CD4-positive, alpha-beta T cell treated with Interleukin-21 for 1 hour (primary cell): ENCODE measurements at places on chromosomes 12 and 14.
A peak's percentile ranks its signal among the peaks of the same experiment; 100 is the strongest.

- no peak for DNase-seq
Measured at GRCh38 chr12:106039242-106039641, 99.5 kb downstream of the NUAK1 start.

DNA sequence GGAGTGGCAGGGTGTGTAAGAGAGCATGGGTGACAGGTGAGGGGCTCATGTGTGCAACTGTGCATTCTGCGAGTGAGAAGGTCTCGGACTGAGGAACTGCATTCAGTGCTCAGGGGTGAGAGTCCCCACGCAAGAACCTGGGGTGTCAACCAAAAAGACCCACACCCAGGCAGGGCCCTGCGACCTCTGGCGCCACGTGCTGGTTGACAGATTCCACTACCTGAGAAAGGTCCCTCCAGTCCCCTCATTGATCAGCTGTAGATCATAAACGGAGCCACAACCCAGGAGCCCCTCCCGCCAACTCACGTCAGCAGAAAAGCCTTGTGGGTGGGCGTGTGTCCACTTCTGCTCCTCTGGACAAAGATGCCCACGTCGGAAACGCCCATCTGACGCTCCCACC, 98.7 kb downstream of the ASCL4 start:
- DNase-seq, result no peak

DNA sequence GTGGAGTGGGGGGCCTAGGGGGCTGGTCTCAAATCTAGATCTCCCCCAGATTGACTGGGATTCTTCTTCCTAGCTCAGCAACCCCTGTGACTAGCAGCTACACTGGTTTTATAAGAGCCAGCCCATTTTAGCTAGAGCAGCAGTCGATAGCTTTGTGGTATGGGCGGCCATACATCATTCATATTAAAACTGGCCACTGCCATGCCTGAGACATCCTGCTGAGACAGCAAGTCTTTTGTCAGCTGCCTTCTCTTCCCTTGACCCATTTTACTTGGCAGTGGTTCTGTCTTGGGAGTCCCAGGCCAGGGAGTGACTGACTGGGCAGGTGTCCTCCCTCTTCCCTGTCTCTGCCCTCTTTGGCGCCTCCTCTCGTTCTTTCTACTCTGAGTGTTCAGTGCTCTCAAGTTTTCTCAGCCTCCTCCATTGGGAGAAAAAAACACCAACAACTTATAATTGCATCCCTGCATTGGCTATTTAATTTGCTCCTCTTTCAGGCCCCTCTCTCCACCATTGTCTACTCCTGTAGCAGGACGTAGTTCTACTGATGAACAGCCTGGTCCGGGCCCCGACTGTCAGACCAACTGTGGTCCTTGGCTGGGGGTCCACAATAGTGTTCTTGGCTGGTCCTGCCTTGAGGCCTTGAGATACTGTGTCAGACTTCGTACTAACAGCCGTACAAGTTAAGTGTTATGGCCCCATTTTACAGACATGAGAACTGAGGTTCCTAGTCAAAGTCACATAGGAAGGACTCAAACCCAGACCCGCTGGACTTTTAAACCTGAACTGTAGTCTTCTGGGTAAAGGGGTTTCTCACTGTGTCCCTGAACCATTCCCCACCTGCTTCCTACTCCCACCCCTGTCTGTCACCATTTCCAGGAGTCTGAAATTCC, 18.3 kb upstream of the JDP2 start:
- no peak for DNase-seq

DNA sequence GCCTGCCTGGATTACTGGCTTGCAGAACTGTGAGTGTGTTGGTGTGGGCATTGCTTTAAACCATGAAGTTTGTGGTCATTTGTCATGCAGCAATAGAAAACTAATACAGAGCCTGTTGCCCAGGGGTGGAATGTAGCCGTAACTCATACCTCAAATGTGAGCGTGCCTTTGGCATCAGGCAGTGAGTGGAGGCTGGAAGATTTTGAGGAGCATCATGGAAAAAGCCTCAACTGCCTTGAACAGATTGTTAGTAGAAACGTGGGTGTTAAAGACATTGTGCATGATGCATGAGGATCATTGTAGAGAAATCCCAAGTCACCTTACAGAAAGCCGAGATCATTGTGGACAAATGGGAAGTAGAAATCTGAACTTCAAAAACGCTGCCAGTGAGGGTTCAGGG, 580.5 kb downstream of the AACS start:
- no peak for DNase-seq

DNA sequence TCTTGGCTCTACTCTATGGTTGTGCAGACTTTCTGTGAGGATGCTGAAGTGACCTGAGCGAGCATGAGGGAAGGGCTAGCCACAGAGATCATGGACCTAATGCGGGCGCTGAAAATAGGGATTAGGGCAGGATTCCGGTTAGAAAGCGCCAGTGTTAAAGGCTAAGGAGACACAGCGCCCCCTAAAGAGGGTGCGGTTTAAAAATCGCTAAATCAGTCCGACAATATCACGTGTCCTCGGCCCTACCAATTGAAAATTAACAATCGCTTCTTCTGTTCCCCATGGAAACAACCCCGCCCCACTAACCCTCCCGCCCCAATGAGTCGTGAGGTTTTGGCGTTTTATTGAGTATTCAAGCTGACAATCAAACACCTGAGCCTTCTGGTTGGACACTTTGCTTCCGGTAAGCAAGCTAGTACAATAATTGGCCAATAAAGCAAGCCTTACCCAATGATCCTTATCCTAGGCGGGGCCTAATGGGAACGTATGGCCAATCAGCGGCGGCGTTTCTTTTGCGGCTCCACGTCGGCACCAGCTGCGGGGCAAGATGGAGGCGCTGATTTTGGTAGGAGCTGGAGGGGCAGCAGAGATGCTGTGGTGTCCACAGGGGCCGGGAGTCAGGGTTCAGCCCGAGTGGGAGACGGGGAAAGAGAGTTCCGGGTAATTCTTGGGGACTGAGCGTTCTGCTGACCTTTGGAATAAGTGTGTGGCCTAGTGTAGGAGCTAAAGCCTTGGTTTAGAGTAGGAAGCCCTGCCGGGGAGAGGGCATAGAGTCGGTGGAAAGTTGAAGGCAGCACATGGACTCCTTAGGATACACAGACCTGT, at the start of gene COPZ1:
Gene COPZ1, plus strand, starts transcription at position 515 of the 825 bp plus-strand sequence. Its CDS starts 33 bp downstream, at position 548.
- peak; percentile 99 for DNase-seq

DNA sequence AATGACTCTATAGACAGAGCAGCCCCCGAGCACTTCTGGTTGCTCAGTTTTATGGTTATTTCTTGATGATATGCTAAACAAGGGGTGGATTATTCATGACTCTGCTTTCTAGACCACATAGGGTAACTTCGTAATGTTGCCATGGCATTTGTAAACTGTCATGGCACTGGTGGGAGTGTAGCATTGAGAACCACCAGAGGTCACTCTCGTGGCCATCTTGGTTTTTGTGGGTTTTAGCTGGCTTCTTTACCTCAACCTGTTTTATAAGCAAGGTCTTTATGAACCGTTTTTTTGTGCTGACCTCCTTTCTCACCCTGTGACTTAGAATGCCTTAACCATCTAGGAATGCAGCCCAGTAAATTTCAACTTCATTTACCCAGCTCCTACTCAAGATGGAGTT, 1036.2 kb upstream of the FLRT2 start:
- DNase-seq, result no peak

GRCh38 chr14:32940711-32941667, 2.3 kb downstream of the NPAS3 start:
- no peak for DNase-seq

- no peak for DNase-seq
Measured at GRCh38 chr14:104333646-104334423, 195.4 kb downstream of the KIF26A start.

- no peak for DNase-seq
Measured at GRCh38 chr14:70009961-70010360, 130.7 kb downstream of the SMOC1 start.

GRCh38 chr12:6928022-6928702, 403 bp downstream of the ATN1 start:
- DNase-seq, result no peak

DNA sequence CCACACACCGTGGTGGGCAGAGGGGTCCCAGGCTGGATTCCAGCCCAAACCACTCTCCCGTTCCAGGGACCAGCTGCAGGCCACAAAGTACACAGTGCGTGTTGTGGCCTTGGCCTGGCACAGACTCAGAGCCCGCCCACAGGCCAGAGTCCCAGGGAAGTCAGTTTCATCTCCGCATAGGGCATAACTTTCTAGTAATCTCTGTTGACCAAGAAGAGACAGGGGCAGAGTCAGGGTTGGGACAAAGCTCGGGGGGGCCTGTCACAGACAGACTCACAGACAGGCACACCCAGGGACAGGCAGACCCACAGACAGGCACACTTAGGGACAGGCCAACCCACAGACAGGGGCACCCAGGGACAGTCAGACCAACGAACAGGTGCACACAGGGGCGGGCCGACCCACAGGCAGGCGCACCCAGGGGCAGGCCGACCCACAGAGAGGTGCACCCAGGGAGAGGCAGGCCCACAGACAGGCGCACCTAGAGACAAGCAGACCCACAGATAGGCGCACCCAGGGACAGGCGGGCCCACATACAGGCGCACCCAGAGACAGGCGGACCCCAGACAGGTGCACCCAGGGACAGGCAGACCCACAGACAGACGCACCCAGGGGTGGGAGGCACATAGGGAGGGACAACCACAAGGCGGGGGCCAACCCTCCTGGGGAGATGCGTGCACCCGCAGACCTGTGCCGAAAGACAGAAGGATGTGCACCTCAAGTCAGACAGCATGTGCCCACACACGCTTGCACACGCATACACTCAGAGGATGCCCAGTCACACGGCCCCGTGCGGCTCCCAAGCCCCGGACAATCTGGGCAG, 323.3 kb upstream of the RTL1 start:
- no peak for DNase-seq

GRCh38 chr14:30240018-30240417, 312.4 kb upstream of the PRKD1 start:
- DNase-seq, result no peak

DNA sequence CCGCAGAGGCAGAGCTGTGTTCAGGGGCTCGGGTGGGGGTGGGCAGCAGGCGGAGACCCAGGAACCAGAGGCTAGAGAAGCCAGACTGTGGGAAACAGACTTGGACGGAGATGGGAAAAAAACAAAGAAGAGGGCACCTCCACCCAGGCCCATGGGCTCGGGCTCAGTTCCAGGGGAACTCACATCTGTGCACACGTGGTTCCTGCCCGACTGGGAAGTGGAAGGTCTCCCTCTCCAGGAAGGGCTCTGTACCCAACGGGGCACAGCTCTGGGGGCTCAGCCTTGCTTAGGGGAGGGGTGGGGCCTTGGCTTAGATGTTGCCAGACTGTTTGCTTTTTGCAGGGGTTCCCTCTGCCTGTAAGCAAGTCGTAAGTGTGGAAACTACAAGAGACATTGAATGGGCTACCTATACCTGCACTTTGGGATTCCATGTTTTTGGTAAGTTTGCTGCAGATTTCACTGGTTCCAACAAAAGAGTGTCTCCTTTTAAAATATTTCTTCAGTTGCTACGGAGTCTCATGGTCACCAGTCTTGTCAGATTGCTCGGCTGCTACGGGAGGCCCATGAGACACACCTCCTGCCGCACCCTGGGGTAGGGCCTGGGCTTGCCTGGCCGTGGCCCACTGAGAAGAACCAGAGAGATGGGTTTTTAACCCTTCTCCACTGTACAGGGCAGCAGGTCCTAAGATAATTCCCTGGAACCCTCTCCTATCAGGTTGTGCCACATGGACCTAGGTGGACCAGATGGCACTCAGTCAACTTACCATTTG, 127.6 kb upstream of the EVL start:
- DNase-seq, result no peak

DNA sequence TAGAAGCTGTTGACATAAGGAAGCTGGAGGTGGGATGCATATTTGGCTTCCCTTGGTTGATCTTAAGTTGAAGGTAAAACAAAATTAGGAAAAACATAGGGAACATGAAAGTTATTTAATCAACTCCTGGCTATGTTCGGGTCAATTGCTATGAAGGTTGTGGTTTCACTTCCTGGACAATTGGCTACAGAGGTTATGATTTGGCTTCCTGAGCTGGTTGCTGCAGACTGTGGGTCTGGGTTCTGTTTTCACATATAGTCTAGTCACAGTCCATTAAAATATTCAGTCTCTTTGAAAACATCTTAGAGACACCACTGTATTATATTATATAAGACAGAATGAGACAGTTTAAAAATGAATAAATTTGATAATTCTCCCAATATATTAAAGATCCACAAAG, 895.2 kb upstream of the USP15 start:
- DNase-seq, result no peak
